Activated naive CD8-positive, alpha-beta T cell treated with anti-CD3 and anti-CD28 coated beads for 36 hours (primary cell): ENCODE measurements at places on chromosomes 7 and 10. TPM values are rescaled to one million over a fixed set of nuclear protein-coding genes. Genes with fewer than 3 reads are reported as not detected.

PDLIM1 gene
- total RNA-seq = 0.70 TPM

AKR1C3 gene
- 0.50 TPM for total RNA-seq

DNA sequence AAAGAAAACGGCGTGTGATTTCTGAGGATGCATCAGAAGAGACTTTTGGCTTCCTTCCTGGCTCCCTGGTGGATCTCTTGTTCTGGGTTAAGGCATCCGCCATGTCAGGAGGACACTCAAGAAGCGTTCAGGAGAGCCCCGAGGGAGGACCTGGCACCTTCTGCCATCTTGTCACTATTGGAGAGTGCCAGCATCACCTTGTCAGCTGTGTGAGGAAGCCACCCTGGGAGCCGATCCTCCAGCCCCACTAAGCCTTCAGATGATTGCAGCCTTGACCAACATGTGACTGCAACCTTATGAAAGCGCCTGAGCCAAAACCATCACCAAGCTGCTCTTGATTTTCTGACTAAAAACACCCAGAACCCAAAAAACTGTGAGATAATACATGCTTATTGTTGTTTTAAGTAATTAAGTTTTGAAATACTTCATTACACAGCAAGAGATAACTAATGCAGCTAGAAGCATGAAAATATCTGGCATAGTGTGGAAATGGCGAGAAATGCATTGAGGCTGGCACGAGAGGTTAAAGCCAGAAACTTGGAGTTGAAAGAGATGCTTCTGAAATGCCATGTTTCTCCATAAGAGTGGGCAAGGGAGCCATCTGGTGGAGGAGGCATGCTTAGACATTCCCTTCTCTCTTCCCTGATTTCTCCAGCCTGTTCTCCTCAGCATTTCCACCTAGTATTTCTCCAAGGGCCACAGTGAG is 5.4 kb upstream of the ZFYVE27 start:
- H3K4me1 ChIP-seq = peaks cover 6% of the 10 kb centered on the region
- H3K27ac ChIP-seq = no peak overlapping the region
- no peak overlapping the region for H3K4me3 ChIP-seq
- no peaks in the 10 kb centered on the region for H3K36me3 ChIP-seq
- DNase-seq = peak; percentile 34
- H3K27me3 ChIP-seq = peaks cover 7% of the 10 kb centered on the region

DNA sequence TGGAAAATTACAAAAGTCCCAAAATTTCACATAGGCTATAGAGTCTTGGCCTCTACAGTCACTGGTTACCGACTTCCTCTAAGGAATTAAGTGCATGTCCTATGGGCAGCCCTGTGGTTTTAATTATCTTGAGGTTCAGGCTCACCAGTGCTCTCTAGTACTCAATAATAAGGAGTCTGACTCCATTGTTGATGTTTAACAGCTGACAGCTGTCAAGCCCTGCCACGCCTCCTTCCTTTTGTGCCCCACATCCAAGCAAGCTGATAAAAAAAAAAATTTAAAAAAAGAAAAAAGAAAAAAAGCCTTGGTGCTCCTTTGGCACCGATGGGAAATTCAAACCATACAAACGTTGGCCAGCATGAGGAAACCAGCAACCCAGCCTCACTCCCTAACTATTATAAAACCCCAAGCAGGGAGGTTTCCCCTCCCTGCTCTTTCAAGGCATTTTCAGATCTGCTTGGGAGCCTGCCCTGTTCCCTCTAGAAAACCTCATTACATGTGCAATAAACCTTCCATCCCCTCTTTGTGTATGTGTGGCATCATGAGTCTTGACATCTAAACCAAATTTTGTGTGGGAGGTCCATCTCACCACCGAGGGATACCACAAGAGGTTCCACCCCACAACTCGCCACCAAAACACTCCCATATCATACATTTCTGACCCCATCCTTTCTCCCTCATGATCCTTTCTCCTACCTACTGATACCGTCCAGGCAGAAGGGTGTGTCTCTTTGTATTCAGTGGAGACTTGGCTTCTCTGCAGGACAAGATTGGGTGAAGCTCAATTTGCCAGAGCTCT is 70.9 kb upstream of the CCDC71L start:
- no peak for DNase-seq
- peaks cover 40% of the 10 kb centered on the region for H3K4me1 ChIP-seq
- no peak overlapping the region for H3K27ac ChIP-seq
- H3K4me3 ChIP-seq = no peak overlapping the region

DNA sequence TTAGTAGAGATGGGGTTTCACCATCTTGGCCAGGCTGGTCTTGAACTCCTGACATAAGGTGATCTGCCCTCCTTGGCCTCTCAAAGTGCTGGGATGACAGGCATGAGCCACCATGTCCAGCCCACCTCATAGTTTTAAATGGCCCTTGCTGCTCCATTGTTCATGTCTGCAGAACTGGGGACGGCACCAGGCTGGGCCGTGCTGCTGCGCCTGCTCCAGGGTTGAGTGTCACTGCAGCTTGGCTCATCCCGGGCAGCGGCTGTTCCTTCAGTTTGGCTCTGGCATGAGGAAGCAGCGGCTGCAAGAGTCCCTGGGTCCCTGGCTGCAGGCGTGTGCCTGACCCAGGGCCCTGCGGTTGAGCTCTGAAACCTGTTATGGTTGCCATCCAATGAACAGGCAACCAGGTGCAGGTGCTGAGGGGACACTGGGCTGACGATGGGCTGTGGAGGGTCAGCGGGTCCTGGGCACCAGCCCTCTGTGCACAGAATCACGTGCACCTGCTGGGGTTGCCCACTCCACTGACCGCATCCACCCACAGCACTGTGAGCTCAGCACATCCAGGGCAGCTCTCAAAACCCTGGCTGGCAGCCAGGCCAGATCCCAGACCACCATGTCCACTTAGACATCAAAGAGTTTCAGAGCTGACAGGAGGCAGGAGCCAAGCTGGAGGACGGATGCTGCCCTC is 70.2 kb upstream of the PPP2R2D start:
- H3K27ac ChIP-seq = no peak overlapping the region
- peaks cover 19% of the 10 kb centered on the region for H3K27me3 ChIP-seq
- H3K36me3 ChIP-seq = no peaks in the 10 kb centered on the region
- no peak overlapping the region for H3K4me3 ChIP-seq
- DNase-seq = no peak

DNA sequence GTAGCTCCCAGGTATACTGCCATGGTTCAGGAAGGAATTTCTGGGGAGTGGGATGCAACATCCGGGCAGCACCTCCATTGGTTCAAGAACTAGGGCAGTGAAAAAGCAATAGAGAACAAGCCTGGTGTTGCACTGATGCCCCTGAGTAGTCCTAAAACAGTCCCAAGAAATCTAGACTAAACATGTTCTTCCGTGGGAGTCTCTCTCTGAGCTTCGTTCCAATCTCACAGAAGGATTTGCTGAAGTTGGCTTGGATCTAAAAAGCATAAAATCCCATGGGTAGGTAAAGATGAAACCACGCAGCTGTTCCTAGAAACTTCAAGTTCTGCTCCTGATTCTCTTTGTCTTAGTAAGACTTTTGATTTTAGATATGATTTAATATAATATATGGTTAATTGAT is 154.5 kb downstream of the PLXDC2 start:
- H3K4me3 ChIP-seq = no peak overlapping the region
- no peaks in the 10 kb centered on the region for H3K4me1 ChIP-seq
- H3K36me3 ChIP-seq = no peaks in the 10 kb centered on the region
- H3K27me3 ChIP-seq = no peaks in the 10 kb centered on the region
- no peak overlapping the region for H3K27ac ChIP-seq

GRCh38 chr10:73998929-73999691 is 1.2 kb downstream of the VCL start:
- peak overlapping the region; percentile 81 for H3K4me3 ChIP-seq
- no peaks in the 10 kb centered on the region for H3K27me3 ChIP-seq
- no peak for DNase-seq
- no peaks in the 10 kb centered on the region for H3K36me3 ChIP-seq
- peak overlapping the region; percentile 68 for H3K27ac ChIP-seq
- H3K4me1 ChIP-seq = peaks cover 18% of the 10 kb centered on the region

DNA sequence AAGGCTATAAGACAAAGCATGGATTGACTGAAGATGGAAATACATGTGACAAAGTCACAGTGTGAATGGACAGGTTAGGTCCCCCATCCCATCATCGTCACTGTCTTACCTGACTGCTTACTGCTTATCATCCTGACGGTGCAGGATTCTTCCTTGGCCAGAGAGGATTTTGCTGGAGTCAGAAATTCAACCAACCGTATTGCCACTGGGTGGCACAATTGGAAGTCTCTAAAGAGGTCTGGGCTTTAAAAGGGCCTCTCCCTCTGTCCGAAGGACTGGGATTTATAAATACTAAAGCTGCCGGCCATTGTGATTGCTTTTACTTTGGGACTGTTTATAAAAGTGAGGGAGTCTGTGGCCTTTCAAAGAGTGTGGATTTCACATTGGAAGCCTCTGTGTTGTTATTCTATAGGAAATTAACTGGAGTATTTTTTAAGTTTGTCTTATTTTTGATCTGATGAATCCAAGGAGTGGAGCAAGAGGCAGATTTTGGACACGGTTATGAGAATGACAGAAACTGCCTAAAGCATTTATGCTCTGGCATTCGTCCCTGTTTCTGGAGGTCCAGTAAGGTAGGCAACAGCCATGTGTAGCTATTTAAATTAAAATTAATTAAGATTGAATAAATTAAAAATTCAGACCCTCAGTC is 113.3 kb upstream of the CREB5 start:
- H3K36me3 ChIP-seq = no peaks in the 10 kb centered on the region
- H3K27me3 ChIP-seq = peaks cover 17% of the 10 kb centered on the region
- H3K27ac ChIP-seq = no peak overlapping the region
- DNase-seq = no peak

- H3K27ac ChIP-seq = no peak overlapping the region
- peaks cover 21% of the 10 kb centered on the region for H3K4me1 ChIP-seq
- peak; percentile 2 for DNase-seq
- peaks cover 2% of the 10 kb centered on the region for H3K36me3 ChIP-seq
- no peak overlapping the region for H3K4me3 ChIP-seq
Measured at GRCh38 chr7:24227603-24228359, 56.2 kb upstream of the NPY start.

PLAU gene
- 0.12 TPM for total RNA-seq

STRA8 gene
- total RNA-seq = not detected

OR2A14 gene
- not detected for total RNA-seq

CNPY1 gene
- total RNA-seq = not detected

DNA sequence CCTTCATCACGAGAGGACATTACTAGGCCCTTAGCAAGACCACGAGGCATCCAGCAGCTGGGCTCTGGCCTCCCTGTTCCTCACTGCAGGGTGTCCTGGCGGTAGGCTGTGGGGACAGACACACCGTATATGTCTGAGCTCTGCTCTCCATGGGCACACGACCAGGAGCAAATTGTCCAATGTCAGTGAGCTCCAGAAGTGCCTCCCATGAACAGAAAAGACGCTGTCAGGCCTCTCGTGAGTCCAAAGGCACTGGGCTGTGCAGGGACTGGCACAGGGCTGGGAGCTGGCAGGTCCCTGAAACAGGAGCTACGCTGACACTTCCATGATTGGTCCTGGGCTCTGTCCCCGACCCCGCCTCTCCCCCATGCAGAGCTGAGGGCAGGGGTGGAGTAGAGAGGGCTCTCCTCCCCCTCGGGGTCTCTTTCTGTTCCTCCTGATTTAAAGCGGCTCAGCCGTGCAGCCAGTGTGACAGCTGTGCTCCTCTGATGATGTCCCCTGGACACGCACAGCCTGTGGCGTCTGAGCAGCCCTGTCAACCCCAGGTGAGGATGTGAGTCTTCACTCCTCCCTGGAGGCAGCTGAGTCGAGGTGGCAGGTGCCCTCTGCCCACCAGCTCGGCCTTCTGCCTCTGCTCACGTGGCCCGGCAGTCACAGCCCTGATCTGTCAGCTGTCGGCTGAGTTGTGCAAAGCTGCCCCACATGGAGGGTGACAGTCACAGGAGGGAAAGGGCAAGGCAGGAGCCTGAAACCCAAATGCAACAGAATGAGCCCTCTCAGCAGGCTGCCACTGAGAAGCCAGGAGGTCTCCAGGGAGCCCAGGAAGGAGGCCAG is 13.0 kb downstream of the ANTXRL start:
- no peak overlapping the region for H3K27ac ChIP-seq
- H3K27me3 ChIP-seq = no peaks in the 10 kb centered on the region
- peaks cover 14% of the 10 kb centered on the region for H3K4me1 ChIP-seq

CLDN12 gene
- total RNA-seq = 6.2 TPM

CPA2 gene
- total RNA-seq = 0.16 TPM

DNA sequence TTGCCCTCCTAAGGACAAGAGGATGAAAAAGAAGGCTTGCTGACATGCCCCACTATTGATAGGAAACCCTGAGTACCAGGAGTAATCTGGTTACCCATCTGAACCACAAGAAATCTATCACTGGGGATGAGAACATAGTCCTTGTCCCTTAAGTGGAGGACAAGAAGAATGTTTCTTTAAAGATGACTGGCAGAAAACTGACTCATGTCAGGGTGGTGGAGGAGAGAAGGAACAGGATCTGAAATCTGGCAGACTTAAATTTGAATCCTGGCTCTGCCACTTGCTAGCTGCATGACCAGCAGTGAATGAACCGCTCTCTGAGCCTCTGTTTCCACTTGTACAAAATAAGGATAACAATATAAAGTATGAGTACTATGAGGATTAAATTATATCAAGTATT is 38.9 kb upstream of the XPNPEP1 start:
- H3K27me3 ChIP-seq = no peaks in the 10 kb centered on the region
- no peak overlapping the region for H3K27ac ChIP-seq
- no peak overlapping the region for H3K4me3 ChIP-seq
- no peaks in the 10 kb centered on the region for H3K4me1 ChIP-seq
- DNase-seq = no peak

GRCh38 chr10:108434559-108435252 is 1270.2 kb upstream of the SORCS1 start:
- no peaks in the 10 kb centered on the region for H3K36me3 ChIP-seq
- H3K4me3 ChIP-seq = no peak overlapping the region
- no peaks in the 10 kb centered on the region for H3K27me3 ChIP-seq
- no peaks in the 10 kb centered on the region for H3K4me1 ChIP-seq
